Cerebellar nuclear complex (tissue), 1 donor: ENCODE measurements at places on chromosomes 6 and 20.

DNA sequence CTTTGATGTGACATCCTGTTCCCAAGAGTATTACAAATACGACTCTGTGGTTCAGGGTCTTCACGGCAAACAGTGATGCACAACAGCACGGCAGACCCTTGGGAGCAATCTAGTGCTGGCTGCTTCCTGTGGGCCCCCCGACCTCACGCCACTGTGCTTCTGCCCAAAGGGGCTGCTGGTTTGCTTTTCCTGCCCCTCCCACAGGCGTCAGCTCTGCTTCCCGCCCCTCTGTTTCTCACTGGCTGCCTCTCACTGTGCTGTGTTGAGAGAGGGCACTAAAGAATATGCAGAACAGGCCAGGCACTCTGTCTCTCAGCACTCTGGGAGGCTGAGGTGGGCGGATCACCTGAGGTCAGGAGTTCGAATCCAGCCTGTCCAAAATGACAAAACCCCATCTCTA lies 554.5 kb upstream of the AGPAT4 start:
- DNase-seq, result no peak

GRCh38 chr20:15011631-15012030 lies 674.2 kb upstream of the FLRT3 start:
- no peak for DNase-seq

GRCh38 chr20:49886571-49887213 lies 28.6 kb downstream of the SPATA2 start:
- no peak for DNase-seq

- no peak for DNase-seq
These were observed 34.2 kb downstream of the MAFB start for GRCh38 chr20:40654876-40655275.

- no peak for DNase-seq
These were observed 41.7 kb downstream of the RIOK1 start for GRCh38 chr6:7431313-7431673.

GRCh38 chr20:58634521-58635278 lies 16.4 kb upstream of the STX16 start:
- DNase-seq, result no peak

DNA sequence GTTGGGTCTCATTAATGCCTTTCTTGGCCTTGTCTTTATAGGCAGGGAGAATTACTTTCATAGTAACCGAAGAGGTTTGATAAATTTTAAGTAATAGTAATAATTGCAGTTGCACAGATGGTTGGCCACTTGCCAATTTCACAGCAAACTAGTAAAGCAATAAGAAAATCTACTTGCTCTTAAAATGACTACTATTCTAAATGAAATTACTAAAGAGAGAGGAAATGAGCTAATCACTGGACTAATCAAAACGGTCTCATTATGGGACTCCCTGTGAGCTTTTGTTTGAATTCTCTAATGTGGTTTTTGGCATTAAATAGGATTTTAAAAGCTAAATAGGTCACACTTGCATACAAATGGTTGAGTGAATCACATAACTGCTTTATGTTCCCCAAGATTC lies 227.4 kb upstream of the PLN start:
- DNase-seq, result no peak

- no peak for DNase-seq
These were observed 41.0 kb downstream of the PKHD1 start for GRCh38 chr6:52046456-52046855.

DNA sequence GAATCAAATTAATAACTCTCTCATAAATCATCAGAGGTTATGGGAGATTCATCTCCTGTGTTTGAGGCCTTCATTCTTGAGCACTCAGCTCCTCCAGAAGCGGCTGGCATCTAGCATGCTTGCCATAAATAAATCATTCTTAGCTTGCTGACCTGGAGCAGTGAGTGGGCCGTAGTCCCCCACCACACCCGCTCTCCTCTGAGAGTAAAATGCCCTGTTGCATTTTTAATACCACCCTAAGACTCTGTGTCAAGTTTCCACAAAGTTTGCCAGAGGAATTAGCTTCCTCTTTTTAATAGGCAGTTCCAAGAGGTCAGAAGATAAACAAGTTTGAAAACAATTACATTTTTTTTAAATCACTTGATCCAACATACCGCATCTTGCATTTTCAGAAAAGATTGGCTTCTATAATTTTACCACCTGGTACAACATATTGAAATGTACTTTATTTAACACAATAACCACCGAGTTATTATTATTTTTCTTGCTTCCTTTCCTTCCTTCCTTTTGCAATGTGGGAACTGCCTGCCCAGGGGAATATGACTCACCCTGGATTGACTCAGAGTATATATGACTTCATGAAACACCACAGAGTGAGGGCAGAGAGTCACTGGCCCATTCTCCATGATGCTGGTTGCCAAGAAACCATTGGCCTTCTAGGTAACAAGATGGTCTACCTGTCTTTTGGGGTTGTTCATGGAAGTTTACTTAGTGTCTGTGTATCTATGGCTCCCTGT lies 29.4 kb upstream of the CLIC5 start:
- DNase-seq, result no peak

- DNase-seq, result no peak
These were observed 82.6 kb upstream of the BMP5 start for GRCh38 chr6:55957961-55958422.

- DNase-seq, result no peak
These were observed 140.1 kb upstream of the PTPN1 start for GRCh38 chr20:50370036-50370566.

- no peak for DNase-seq
These were observed 216.3 kb downstream of the ADGRG6 start for GRCh38 chr6:142518126-142518525.

GRCh38 chr20:19964289-19965265 lies 52.6 kb upstream of the NAA20 start:
- no peak for DNase-seq
